D721Med (cell line): ENCODE measurements at places on chromosomes 7 and 10.

DNA sequence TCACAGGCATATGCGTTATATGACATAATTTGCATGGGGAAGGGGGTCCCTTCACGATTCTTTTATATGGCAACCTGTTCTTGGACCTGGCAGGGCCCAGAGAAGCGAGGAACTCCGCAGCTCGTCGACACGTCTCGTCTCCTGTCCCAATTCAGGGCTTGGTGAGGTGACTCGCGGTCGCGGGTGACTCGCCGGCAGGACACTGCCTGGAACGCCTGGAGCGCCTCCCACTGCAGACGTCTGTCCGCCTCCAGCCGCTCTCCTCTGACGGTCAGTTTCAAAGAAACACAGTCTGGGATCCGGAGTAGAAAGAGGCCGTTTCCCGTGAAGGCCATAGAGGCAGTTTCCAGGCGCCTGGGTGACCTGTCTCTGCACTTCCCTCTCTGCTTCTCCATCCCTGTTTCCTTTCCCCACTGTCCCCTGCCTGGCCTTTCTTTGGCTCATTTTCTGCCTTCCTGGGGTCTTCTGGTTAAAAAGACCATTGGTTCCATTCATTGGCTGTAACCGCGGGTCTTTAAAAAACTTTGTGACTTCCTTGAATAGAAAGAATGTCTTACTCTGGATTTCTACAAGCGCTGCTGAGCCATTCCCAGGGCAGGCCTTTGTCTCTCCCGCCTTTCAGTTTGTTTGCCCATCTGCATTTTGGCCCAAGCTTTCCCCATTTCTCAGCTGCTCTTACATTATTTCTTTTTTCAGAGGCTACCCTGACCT, 1.2 kb downstream of the UPP1 start:
- DNase-seq = no peak

DNA sequence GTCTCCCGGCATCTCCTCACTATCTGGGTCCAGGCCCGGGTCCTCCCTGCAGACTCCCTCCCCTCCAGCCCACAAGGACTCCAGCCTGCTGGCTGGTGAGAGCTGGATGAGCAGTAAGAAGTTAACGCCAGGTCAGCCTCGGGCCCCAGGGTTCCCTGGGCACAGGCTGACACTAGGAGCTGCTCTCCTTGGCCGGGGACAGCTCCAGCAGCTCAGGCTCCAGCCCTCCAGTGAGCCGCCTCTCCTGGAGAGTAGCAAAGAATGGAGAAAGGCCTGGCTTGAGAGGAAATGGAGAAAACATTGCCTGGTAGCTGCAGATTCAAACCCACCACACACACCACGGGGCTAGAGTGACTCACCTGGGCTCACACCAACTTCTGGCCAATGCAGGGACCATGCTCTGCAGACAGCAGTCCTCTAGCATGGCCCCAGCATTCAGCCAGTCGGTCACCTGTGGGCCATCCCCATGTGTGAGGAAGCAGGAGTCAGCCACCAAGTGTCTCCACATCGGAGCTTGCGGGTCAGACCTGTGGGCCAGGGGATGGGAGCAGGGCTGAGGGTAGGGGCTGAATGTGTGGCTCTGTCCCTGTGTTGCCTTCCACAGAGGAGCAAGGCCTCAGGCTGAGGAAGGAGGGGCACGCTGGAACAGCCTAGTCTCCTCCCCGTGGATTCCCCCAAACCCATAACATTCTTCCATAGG, 6.5 kb downstream of the SAP25 start:
- DNase-seq = no peak

- DNase-seq = no peak
These were observed 183.1 kb downstream of the GPAM start for GRCh38 chr10:112000466-112000865.

GRCh38 chr7:117036053-117036669, 82.9 kb downstream of the ST7 start:
- no peak for DNase-seq

GRCh38 chr10:97023401-97024167, 162.2 kb downstream of the SLIT1 start:
- no peak for DNase-seq

GRCh38 chr10:27223964-27224363, 16.6 kb downstream of the ACBD5 start:
- DNase-seq = no peak

- DNase-seq = no peak
These were observed 153.0 kb downstream of the ATE1 start for GRCh38 chr10:121774813-121775212.

DNA sequence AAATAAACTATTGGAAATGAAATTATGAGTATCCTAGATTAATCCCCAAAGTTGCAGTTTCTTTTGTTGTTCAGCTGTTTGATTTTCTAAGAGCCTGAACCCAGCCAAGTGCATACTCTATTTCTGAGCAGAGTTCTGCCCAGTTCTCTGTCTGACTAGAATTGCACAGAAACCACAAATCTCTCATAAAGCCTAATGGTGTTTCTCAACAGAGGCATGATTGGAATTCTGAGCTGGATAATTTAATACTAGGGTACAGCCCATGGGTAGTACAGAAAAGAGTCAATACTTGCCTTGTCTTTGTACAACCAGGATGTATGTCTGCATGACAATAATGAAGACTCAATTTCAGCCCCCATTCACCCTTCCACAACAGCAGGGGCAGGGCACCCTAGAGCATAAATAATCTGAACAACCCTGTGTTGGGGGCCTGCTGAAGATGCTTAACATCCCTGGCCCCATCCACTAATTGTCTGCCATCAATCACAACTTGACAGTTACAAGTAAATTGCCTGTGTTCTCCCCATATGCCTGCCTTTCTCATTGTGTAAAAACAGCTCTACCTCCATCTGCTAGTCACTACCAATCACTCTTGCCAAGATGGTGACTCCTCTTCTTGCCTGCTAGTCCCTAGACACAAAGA, 114.4 kb downstream of the NPSR1 start:
- DNase-seq = no peak

DNA sequence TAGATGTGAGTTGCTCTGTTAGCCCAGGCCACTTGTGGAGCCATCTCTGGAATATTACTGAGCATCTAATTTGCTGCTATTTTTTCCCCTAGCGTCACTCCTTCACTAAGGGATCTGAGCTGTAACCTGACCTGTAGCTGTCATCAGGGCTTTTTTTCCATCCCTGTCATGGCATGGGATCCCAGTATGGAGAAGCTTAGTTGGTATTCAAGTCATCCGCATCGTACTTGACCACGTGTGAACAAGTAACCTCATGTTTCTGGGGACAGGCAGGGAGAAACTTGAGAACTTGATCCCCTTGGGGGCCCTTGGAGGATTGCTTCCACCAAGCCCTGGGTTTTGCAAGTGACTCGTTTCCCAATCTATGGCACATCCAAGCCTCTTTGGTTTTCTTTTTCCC, 474.4 kb upstream of the GALNT17 start:
- DNase-seq = no peak

- DNase-seq = peak; percentile 62
These were observed at the start of gene GRID1 for GRCh38 chr10:86366033-86366901. Gene GRID1 (minus strand): TSS chr10:86366795.

DNA sequence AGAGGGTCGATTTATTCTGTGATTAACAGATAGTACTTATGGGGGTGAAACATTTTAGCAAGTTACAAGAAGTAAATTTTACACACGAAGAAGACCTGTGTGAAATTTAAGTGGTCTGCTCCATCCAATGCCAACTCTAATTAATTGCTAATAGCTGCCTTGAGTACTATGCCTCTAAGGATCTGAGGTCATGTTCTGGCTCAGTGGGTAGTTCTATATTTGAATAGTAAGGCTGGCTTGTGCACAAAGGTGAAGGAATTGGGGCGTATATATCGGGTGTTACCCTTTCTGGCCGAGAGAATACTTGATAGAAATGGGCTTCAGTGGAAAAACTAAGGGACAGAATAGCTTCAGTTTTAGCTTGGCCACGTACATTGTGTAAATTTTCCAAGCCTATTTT, 345.2 kb upstream of the ANKRD30A start:
- no peak for DNase-seq

- DNase-seq = no peak
These were observed 136.0 kb downstream of the GALNT17 start for GRCh38 chr7:71267734-71268469.

DNA sequence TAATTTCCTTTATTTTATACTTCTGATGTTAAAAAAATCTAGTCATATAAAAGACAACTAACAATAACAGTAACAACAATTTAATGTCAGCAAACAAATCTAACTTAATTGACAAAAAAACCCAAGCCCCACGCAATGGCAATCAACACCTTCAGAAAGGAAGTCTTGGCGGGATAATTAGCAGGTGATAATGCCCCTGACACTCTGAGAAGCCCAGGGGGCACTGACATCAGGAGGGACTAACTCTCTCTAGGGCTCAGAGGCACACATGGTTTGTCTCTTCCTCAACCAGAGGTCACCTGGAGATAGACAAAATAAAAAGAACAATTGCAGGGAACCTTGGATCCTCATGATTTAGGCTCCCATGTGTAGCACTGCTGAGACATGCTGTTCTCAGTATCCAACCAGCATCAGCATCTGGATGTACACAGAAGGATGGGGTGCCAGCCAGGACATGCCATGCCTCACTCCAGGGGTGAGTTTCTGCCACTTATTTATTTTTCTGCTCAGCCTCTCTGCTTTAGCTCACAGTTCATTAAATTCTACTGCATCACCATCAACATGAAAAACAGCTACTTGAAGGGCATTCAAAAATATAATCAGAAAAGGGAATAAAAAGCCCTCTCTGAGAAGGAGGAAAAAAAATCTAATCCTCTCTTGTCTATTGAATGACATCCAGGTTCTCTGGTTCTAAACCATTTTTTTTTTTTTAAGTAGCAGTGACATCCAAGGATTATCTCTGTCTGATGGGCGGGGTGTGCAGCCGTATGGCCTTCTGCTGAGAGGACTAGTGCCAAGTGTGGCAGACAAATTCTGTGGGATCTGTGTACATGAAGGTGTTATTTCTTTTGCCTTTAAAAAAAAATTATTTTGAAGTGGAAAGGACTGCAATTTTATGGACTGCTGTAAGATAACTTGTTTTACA, 96.3 kb downstream of the ATXN7L1 start:
- DNase-seq = peak; percentile 43

- peak; percentile 33 for DNase-seq
These were observed at the start of gene ZNF239 for GRCh38 chr10:43574001-43574892. Gene ZNF239 (minus strand): TSS chr10:43574616. CDS start chr10:43558079, 16,537 bp downstream.

- DNase-seq = no peak
These were observed 3.0 kb upstream of the BUB3 start for GRCh38 chr10:123150986-123151736.

DNA sequence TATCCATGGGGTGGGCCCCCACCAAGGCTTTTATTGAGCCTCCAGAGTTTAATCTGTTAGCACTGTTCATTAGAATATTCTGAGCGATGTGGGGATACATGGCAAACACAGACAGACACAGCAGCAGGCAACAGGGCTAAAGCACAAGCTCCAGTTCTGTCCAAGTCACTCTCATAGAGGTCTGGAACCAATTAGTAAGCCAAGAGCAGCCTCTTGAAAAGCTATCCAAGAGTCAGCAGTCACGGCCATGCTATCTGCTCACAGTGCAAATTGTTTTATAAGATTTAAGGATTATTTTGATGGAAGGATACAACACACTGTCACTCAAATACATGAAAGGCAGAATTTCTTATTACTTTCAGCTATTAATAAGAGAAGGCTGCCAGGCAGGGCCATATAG, 86.4 kb upstream of the DGKB start:
- DNase-seq = no peak

- no peak for DNase-seq
These were observed 12.8 kb downstream of the PNLIPRP3 start for GRCh38 chr10:116440330-116441030.

GRCh38 chr10:124116771-124117510, 23.5 kb upstream of the CHST15 start:
- DNase-seq = no peak

DNA sequence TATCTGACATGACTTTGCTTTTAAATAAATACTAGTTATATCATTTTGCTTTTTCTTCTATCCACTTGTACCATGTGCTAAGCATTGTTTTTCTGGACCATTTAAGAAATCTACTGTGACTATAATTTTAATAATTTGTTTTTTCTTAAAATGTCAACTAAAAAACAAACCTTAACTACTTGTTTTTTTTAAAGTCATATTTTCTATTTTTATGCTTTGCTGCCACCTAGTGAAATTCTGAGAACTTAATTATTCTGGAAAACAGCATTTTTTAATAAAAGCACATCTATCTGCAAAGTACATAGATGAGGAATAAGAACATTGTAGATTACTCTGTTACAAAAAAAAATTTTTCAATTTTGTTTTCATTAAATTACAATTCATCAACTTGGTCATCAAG, 47.4 kb downstream of the ORC5 start:
- no peak for DNase-seq

DNA sequence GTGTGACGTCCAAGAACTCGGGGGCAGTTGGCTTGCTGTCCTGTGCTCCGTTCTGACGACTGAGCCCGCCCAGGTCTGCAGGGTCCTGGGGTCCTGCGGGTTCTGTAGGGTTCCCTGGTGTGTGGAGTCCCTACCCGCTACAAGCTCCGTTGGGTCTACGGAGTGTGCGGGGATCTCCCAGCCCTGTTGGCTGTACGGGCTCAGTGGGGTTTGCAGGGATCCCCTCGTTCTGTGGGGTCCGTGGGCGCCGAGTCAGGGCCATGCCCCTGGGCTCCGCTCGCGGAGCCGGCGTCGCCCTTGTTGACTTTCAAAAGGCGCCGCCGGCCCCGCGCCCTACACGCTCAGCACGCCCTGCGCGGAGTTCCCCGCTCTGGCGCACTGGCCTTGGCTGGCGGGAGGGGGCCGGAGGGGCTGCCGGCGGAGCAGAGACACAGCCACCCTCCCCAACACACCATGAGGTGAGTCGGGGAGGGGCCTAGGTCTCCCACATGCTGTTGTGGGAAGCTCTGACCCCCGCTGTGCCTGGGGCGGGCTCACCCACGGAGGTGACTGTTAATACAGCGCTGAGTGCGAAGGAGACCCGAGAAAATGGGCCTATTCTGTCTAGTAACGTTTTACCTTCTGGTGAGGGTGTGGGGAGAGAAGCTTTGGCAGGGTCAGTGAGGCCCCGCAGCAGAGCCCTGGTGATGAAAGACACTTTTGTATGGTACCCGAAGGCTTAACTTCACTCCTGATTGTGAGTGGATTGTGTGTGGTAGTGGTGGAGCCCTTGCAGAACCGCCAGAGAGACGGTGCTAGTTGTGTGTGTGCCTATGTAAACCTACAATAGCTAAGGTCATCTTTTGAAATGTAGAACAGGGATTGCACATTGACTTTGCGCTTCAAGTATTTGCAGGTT, 8.1 kb downstream of the TASOR2 start:
- DNase-seq = no peak

- DNase-seq = no peak
These were observed 37.7 kb downstream of the PRSS2 start for GRCh38 chr7:142808461-142808801.

DNA sequence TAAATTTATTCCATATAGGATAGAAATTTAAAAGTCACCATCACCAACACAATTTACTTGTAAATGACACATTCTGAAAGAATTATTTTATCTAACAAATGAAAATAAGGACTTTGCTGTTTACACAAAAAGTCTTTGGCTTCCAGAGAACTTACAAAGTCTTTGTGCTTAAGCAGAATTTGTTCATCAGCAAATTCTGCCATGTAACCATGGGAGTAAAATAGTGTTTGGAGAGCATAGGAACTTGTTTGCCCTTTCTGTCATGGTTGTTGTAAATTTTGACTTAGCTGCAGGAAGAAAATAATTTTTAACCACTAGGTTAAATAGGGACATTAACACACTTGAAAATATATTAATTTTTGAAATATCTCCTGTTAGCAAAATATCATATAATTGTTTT, 15.2 kb downstream of the FGL2 start:
- no peak for DNase-seq
